NCI-H774 (cell line): ENCODE measurements at places on chromosomes 2 and 18.

DNA sequence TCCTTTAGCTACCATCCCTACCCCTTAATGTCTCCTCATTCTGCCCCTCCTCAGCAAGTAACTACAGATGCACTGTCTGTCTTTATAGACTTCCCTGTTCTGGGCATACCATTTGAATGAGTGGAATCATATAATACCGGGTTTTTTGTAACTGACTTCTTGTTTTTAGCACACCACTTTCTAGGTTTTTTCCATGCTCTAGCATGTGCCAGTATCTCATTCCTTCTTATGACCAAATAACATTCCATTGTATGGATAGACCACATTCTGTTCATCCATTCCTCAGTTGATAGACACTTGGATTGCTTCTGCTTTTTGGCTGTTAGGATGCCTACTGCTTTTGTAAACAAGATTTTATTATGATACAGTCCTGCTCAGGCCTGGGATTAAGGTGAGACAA is 154.7 kb downstream of the TSN start:
- DNase-seq, result no peak

DNA sequence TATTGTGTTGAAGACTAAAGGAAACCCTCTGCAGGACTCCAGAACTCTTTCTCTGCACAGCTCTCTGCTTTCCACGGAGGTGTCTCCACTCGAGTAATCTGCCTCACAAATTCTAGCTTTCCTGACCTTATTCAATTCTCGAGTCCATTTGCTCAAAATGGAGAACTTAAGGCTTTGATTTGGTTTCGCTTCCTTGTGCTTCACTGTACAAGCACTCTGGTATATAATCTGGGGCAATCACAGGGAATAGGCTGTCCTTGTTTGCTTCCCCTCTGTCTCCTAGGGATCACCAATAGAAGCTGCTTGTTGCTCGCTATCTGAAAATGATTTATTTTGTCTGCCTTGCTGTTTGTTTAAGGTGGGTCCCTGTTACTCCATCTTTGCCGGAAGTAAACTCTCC is 129.1 kb upstream of the DOCK10 start:
- DNase-seq, result no peak

- DNase-seq, result peak; percentile 3
Observed at GRCh38 chr18:23812546-23813440, 123.5 kb downstream of the LAMA3 start.

- DNase-seq, result no peak
Observed at GRCh38 chr18:12703096-12703567, 290 bp downstream of the PSMG2 start.

DNA sequence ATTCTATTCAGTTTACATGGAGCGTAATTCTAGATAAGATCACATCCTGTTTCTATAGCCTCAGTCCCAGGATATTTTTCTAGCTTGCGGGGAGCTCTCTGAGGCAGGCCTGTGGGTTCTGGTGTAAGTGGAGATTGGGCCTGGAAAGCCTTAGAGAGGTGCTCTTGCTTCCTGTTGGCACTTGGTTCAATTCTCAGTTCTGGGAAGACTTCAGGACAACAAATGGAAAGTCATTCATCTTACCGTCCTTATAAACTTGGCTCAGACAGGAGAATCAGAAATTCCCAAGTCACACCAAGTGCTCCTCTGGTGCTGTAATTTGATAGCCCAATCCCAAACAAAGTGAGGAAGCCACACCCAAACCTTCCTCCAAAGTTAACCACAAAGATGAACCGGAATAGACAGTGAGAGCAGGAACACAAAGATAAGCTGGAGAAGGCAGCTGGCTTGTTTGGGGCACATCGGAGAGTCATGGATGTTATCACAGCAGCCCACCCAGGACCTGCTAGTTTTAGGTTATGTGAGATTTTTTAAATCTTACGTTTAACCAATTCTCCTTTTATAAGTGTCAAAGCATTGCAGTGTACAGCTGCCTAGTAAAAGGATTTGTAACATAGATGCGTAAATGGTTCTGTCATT is 144.3 kb upstream of the MAP3K20 start:
- no peak for DNase-seq

- no peak for DNase-seq
Observed at GRCh38 chr2:20532634-20533437, 86.0 kb downstream of the RHOB start.

DNA sequence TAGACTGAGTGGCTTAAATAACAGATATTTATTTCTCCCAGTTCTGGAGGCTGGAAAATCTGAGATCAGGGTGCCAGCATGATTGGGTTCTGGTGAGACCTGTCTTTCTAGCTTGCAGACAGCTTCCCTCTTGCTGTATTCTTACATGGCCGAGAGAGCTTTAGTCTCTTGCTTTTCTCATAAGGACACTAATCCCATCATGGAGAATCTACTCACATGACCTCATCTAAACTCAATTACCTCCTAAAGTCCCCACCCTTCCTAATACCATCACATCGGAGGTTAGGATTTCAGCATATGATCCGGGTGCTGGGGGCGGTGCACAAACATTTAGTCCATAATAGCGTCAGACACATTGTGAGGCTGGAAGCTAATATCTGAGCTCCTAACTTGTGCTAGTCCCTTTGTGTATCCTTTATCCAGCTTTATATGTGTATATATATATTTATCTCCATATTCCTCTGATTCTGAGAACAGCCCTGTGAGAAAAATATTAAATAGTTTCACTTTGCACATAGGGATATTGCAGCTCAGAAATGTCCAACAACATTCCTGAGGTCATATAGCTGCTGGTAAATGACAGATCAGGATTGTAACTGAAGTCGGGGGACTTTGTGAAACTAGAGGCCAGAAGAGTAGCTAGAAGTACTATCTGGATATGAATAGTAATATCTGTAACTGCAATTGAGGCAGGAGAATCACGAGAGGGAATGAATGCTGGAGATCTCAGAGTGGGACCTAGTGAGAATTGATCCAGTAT is 28.9 kb downstream of the MARCHF4 start:
- DNase-seq, result no peak

DNA sequence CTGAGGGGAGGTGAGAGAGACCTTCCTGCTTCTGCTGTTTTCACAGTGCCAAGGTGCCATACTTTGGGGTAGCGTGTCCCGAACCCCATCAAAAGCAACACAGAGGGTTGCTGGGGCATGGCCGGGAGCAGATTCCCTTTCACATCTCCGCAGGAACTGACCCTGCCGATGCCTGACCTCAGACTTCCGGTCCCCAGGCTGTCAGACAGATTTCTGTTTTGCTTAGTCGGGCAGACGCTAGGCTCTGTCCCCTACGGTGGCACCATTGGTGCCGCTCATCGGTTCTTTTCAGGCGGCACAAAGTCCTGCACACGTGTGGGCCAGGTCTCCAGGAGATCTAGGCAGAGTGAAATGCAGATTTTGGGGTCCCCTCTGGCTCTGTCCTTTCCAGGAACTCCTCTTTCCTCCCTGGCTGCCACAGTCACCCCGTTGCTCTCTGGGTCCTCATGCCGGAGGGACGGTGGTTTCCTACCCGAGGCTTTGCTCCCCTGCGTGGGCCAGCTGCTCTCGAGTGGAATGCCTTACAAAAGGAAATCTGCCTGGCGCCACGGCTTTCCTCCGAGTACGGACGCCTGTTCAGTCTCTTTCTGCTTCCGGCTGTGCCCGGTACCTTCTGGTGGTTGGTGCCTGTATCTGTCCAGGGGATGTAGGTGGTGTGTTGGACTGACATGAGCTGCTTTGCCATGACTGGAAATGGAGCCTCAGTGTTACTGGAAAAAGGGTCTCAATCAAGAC is 39.3 kb downstream of the RTP5 start:
- no peak for DNase-seq

DNA sequence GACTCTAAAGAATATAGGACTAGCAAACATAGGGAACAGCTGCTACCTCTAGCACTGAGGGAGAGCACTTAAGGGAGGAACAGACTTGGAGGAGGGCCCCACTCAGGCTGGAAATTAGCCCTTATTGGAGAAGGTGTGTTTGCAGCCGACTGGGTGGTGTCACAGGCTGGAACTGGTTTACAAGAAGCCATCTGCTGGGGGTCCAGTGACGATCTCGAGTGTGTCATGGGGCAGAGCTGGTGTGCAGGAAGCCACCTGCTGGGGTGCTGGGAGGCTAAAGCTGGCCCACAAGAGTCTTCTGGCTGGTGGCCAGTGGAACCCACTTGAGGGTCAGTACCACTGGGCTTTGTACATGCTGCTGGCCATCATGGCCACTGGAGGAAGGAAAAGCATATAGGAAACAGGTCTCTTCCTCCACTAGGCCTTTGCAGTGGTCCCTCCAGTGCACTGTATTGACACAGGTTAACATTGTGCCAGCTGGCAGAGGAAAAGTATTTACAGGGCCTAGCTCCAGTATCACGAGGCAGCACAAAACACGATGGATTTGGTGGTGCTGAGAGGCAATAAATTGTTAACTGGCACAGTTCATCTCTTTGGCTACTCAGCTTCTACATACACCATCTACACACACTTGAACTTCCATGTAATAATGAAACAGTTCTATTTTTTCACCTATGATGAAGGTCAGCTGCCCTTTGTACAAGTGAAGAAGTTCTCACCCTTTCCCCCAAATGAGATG is 43.6 kb downstream of the MAP3K20 start:
- peak; percentile 43 for DNase-seq

DNA sequence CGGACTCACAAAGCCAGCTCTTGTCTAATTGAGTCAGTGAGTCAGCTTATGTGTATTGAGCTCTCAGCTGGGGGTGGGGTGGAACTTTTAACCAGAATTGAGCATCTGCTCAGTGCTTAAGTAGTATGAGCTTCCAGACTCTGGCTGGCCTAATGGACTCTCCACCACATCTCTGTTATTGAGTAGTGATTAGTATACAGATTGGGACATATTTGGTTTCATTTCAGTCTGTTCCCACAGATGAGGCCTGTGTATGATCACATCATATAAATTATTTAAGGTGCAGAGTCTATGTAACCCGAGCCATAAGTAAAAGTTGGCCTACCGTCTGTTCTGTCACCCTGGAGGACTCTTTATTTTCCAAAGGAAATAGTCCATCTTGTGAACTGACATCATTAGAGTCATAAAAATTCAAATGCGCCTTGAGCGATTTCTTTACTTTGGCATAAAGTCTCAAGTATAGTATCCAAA is 152.1 kb downstream of the THSD7B start:
- no peak for DNase-seq

GRCh38 chr18:78770823-78771139 is 208.8 kb upstream of the SALL3 start:
- DNase-seq, result no peak

DNA sequence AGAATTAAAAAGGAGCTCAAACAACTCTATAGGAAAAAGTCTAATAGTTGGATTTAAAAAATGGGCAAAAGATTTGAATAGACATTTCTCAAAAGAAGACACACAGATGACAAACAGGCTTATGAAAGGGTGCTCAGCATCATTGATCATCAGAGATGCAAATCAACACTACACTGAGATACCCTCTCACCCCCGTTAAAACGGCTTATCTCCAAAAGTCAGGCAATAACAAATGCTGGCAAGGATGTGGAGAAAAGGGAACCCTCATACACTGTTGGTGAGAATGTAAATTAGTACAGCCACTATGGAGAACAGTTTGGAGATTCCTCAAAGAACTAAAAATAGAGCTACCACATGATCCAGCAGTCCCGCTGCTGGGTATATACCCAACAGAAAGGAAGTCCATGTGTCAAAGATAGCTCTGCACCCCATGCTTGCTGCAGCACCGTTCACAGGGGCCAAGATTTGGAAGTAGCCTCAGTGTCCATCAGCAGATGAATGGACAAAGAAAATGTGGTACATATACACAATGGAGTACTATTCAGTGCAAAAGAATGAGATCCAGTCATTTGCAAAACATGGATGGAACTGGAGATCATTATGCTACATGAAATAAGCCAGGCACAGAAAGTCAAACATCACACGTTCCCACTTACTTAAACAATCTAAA is 46.7 kb upstream of the B3GNT7 start:
- DNase-seq, result no peak

DNA sequence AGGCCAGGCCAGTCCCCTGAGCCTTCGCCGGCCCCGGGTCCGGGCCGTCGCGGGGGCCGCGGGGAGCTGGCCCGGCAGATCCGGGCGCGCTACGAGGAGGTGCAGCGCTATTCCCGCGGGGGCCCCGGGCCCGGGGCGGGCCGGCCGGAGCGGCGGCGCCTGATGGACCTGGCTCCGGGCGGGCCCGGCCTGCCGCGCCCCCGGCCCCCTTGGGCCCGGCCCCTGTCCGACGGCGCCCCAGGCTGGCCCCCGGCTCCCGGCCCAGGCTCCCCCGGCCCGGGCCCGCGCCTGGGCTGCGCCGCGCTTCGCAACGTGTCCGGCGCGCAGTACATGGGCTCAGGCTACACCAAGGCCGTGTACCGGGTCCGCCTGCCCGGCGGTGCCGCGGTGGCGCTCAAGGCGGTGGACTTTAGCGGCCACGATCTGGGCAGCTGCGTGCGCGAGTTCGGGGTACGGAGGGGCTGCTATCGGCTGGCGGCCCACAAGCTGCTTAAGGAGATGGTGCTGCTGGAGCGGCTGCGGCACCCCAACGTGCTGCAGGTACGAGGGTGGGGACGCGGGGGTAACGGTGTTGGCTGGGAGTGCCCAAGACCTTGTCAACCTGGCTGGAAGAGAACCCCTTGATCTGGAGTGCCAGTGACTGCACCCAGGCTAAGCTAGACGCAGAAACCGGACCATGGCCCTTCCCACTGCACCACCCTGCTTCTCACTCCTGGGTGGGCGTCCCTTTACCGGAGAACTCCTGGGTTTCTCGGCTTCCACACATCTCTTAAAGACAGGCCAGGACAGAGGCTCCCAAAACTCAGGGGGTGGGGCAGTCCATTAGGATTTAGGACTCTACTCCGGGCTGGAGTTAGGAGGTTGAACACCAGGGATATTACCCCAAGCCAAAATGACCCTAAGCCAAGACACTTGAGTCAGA is 739 bp downstream of the PKDCC start:
- peak; percentile 7 for DNase-seq

DNA sequence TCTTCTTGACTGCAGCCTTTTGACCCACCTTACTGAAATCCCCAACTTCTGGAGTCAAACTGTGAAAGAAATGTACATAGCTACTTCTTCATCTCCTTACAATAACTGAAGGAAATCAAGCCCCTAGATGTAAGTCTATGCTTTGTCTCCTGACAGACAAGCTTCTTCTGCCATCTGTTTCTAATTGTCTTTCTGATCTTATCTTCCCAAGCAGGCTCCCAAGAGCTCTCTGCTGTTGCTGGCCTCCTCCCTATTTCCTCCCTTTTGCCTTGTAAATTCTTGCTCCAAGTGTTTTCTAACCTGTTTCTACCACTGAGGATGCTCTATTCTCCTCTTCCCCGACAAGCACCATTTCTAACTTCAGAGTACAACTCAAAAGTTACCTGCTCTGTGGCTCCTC is 77.4 kb upstream of the OSR1 start:
- no peak for DNase-seq

GRCh38 chr18:32431753-32432152 is 38.9 kb downstream of the GAREM1 start:
- DNase-seq, result no peak

DNA sequence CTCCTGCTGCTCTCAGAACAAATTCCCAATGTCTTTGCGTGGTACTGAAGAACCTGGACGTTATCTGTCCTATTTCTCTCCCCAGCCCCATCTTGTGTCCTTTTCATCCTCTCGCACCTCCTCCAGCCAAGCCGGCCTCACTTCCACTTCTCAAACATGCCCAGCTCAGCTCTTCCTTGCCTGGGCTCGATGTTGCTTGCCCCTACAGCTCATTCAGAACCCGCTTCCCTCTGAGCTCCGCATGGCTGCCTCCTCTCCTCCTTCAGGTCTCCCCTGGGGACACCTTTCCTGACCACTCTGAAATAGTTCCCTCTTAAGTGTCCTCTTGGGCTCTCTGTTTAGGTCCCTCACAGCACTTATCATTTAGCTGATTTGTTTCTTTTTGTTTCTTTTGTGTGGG is 6.7 kb upstream of the SMARCAL1 start:
- DNase-seq, result no peak
